NCI-H1048 (cell line): ENCODE measurements at places on chromosomes 1 and 21.

GRCh38 chr1:160739098-160739511, at the start of gene SLAMF7:
TSS of gene SLAMF7 (plus strand) at chr1:160739247. CDS start at chr1:160739302, 55 bp downstream.
- no peak for DNase-seq

- DNase-seq, result no peak
Measured at GRCh38 chr1:108719656-108720435, 7.1 kb downstream of the FNDC7 start.

DNA sequence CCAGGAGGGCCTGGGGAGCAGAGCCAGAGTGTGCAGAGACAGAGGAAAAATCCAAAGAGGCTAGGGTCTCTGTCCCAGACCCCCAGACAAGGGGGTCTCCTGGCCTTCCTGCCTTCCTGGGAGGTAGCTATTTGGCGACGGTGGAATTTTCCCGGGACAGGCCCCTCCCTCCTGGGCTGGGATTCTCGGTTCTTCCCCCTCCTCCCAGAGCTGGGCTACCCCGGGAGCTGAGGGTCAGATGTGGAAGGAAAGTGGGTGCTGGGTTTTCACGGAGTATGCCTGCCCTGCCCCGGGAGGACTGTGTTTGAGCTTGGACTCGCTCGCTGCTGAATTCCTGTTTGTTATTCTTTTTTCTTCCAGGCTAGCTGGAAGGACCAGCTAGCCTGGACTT, 759 bp downstream of the AMPD2 start:
- DNase-seq, result no peak

GRCh38 chr1:30927448-30927847, 18.9 kb upstream of the SDC3 start:
- DNase-seq, result no peak

- DNase-seq, result no peak
Measured at GRCh38 chr1:41450747-41451285, 33.7 kb downstream of the EDN2 start.

- DNase-seq, result no peak
Measured at GRCh38 chr21:32816261-32816660, 44.7 kb upstream of the PAXBP1 start.

- no peak for DNase-seq
Measured at GRCh38 chr1:223709598-223709997, 2.7 kb upstream of the CAPN2 start.

DNA sequence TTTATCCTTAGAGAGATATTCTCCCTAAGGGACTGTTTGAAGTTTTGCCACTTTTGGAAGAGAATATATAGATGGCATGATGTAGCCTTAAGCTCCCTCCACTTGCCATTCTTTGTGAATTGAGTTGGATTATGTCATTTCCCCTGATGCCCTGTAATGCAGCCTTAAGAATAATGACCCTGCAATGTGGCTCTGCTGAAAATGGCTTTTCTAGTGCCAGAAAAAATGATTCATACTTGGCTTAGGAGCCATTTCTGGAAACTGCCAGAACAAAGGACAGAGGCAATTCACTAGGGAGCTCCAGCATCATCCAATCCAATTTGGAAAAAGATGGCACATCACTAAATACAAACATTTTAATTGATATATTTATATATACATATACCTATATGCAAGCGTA, 265.3 kb downstream of the SPATA17 start:
- DNase-seq, result no peak

- no peak for DNase-seq
Measured at GRCh38 chr1:203649999-203650836, 23.6 kb downstream of the ATP2B4 start.

DNA sequence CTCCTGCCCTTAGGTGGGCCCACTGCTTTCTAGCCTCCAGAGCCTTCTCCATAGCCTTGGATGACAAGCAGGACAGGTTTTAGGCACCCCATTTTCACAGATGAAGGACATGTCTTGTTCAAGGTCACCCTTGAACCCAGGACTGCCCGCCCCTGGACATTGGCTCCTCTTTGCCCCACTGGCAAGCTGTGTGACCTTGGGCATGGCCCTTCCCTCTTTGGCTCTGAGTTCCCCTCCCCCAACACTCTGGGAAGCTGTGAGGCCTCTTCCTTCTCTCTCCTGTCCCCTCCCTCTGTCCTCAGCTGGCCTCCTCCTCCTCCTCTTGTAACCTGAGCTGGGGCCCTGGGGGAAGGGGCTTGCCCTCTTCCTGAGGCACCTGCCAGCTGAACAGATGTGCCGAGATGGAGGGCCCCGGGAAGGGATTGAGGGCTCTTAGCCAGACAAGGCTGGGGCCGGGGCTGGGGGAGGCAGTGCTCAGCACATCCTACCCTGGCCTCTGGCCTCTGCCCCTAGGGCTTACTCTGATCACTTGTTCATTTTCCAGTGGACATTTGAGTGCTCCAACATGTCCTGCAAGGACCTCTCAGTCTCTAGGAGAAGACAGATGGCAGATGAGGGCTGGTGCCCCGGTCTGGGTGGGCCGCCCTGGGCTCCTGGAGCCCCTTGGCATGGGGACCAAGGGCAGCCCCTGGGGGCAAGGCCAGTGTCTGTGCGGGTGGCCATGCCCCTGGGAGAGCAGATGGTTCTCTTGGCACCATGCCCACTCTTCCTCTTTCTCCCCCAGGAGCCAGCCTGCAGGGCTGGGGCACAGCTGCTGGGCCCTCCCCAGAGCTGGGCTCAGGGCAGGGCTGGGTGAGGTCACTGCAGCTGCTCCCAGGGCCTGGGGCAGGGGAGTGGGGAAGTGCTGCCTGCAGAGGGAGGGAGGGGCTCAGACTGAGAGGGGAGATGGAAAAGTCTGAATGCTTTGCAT, 10.7 kb downstream of the FOXO6 start:
- no peak for DNase-seq

DNA sequence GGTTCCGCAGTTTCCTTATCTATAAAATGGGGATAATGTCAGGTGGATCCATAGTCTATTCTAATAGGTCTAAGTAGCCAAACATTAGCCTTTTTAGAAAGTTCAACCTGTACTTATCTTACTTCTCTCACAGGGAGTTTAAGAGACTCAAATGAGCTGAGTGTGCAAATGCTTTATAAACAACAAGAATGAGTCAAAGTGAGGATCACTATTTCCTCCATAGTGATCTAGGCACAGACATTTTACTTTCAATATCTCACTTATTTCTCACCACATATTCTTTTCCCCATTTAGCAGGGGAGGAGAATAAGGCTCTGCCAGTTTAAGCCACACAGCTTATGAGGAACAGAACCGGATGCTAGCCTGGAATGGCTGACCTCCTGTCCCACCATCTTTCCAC, 92.1 kb upstream of the LMO4 start:
- no peak for DNase-seq

DNA sequence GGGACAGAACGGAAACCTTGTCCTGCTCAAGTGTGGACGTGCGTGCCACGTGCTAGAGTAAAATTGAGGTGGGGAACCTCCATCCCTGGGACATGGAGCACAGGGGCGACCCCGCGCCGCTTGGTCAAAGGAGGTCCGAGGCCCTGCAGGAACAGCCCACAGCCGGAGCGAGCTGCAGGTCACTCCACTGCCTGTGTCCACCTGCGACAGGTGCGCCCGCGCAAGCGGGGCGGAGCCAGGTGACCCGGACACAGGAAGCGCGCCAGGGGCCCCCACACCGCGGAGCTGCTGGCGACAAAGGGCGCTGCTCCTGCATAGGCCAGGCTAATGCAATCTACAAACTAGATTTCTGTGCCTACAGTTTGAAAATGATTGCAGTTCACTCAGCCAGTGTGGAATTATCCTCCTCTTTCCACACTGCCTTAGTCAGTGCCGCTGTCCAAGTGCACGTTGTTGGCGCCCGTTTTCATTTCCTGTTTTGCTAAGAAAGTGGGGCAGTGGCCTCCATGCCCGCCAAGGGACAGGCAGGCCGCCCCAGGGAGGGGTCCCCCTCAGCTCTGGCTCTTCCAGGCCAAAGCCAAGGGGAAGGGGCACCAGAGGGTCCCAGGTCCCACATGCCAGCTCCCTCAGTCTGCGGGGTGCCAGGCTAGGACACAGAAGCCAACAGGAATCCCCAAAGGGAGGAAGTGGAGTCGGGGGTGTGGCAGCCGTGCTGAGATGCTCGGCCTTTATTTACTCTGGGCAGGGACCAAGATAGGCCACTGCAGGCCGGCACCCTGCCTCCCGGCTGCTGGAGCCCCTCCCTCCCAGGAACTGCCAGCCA, 4.3 kb upstream of the NADK start:
- DNase-seq, result no peak

DNA sequence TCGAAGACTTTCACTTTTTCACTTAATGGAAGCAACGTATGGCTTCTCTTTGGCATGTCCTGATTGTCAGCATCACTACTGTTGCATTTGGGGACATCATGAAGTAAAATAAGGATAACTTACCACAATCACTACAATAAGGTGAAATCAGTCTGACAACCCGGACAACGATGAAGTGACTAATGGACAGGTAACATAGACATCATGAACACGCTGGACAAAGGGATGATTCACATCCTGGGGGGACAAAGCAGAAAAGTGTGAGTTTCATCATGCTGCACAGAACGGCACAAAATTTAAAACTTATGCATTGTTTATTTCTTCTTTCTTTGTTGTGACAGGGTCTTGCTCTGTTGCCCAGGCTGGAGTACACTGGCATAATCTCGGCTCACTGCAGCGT, 53.9 kb downstream of the FH start:
- no peak for DNase-seq

GRCh38 chr1:11525516-11525915, 46.6 kb downstream of the DISP3 start:
- DNase-seq, result no peak

GRCh38 chr1:67838180-67838910, 5.1 kb upstream of the GNG12 start:
- DNase-seq, result no peak

GRCh38 chr1:84598846-84599741, 24.9 kb upstream of the CTBS start:
- DNase-seq, result no peak

- no peak for DNase-seq
Measured at GRCh38 chr1:115220340-115221270, 117.4 kb downstream of the NGF start.

GRCh38 chr1:210252621-210253051, 20.0 kb downstream of the SERTAD4 start:
- DNase-seq, result no peak

DNA sequence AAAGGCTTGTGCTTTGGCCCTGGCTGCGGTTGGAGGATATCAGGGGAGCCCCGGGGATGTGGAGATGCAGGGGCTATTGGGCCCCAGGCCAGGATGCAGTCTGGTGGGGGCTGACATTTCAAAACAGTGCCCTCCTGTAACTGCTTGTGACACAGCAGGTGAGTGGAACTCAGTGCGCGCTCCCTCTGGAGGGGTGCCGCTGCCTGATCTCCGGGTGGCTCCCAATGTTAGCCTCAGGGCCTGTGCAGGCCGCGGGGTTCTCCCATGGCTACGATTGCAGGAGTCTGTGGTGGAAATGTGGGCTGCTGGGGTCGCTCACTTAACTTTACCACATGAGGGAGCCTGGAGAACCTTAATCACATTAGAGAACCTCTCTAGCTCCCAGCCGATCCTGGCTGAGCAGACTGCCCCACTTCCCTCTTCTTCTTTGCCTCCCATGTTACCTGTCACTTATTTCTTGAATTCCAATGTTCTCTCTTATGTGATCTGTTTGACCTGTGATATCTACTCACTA, 163.2 kb downstream of the FMN2 start:
- no peak for DNase-seq

DNA sequence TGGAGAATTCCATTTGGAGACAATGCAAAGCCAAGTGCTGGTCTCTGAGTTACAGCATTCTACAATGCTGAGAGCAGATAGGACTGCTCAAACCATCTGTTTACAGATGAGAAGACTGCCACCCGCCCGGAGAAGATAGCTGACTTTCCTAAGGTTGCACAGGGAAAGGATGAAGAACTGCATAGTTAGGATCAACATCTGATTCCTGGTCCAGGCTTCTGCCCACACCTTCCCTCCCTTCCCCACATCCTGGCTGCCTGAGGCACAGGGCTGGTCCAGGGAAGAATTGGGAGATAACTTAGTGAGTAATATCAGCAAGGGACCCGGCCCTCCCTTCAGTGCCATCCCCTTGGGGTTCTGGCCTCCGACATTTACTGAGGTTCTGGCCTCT, 2.0 kb downstream of the SERINC2 start:
- DNase-seq, result no peak

GRCh38 chr1:110321846-110322245, 17.3 kb upstream of the RBM15 start:
- DNase-seq, result no peak

DNA sequence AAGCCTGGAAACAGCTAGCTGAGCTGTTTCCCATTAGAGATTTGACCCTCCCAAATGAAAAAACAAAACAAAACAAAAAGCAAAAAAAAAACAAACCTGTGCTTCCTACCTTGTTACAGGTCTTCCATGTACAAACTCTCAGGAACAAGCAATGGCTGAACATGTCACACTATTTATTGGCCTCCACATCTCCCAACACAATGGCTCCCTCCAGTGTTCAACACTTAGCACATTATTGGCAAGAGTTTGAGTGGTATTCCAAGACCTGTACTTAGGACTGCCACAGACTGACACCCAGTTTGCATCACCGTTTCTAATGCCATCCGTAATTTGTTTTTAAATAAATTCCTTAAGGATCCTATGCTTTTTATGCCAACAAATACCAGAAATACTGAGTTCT, 195.0 kb upstream of the OLFM3 start:
- DNase-seq, result peak; percentile 37

- DNase-seq, result no peak
Measured at GRCh38 chr1:169298441-169298840, 69.2 kb downstream of the NME7 start.

DNA sequence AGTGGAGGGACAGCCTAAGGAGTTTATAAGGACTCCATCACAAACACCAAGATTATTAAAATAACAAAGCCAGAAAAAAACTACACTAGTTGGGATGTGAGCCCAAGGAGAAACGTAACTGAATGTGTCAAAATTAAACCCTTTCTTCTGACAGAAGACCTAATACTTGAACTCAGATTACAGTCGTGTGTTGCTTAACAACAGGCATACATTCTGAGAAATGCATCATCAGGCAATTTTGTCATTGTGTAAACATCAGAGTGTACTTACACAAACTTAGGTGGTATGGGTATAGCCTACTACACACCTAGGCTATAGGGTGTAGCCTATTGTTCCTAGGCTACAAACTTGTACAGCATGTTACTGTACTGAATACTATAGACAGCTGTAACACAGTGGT, 23.4 kb downstream of the DSTYK start:
- no peak for DNase-seq

- peak; percentile 89 for DNase-seq
Measured at GRCh38 chr1:204398197-204399125, 13.2 kb downstream of the PPP1R15B start.

- DNase-seq, result no peak
Measured at GRCh38 chr1:176800978-176801513, 338.1 kb downstream of the PAPPA2 start.
